ENCODE measurements at places on chromosomes 11 and 22. TPM values are rescaled to one million over a fixed set of nuclear protein-coding genes. Genes with fewer than 3 reads are reported as not detected.

- H3K27me3 ChIP-seq, result no peaks in the 10 kb centered on the region
- H3K27ac ChIP-seq, result peak overlapping the region; percentile 89
- no peaks in the 10 kb centered on the region for H3K36me3 ChIP-seq
- no peak overlapping the region for H3K4me3 ChIP-seq
- peaks cover 33% of the 10 kb centered on the region for H3K4me1 ChIP-seq
Measured at GRCh38 chr22:31056986-31057599, 24.0 kb upstream of the SMTN start.

- no peak overlapping the region for H3K27ac ChIP-seq
- no peak for DNase-seq
- H3K27me3 ChIP-seq, result no peaks in the 10 kb centered on the region
- H3K4me1 ChIP-seq, result peaks cover 13% of the 10 kb centered on the region
- no peaks in the 10 kb centered on the region for H3K36me3 ChIP-seq
Measured at GRCh38 chr11:75141166-75141565, 9.7 kb upstream of the SLCO2B1 start.

GRCh38 chr11:69525516-69526452 is 44.3 kb downstream of the LINC01488 start:
- H3K4me3 ChIP-seq, result no peak overlapping the region
- H3K27me3 ChIP-seq, result peaks cover 41% of the 10 kb centered on the region
- no peak overlapping the region for H3K27ac ChIP-seq
- no peaks in the 10 kb centered on the region for H3K4me1 ChIP-seq
- H3K36me3 ChIP-seq, result no peaks in the 10 kb centered on the region

- no peak overlapping the region for H3K27ac ChIP-seq
- DNase-seq, result no peak
- H3K4me1 ChIP-seq, result no peaks in the 10 kb centered on the region
- H3K36me3 ChIP-seq, result no peaks in the 10 kb centered on the region
- no peaks in the 10 kb centered on the region for H3K27me3 ChIP-seq
- H3K4me3 ChIP-seq, result no peak overlapping the region
Measured at GRCh38 chr11:116946414-116946813, 109.0 kb upstream of the APOA1 start.

The OR10A6 gene
- not detected for total RNA-seq

- no peak overlapping the region for H3K4me3 ChIP-seq
- no peaks in the 10 kb centered on the region for H3K4me1 ChIP-seq
- no peak overlapping the region for H3K27ac ChIP-seq
- no peak for DNase-seq
Measured at GRCh38 chr11:29395555-29396072, 621.2 kb downstream of the KCNA4 start.

GRCh38 chr11:3859373-3859881 is 4.0 kb downstream of the STIM1 start:
- H3K27me3 ChIP-seq, result no peaks in the 10 kb centered on the region
- peaks cover 80% of the 10 kb centered on the region for H3K4me1 ChIP-seq
- H3K4me3 ChIP-seq, result peak overlapping the region; percentile 17
- peak overlapping the region; percentile 39 for H3K27ac ChIP-seq

GRCh38 chr11:81792416-81792815 is 941.2 kb downstream of the FAM181B start:
- no peaks in the 10 kb centered on the region for H3K36me3 ChIP-seq
- H3K27me3 ChIP-seq, result no peaks in the 10 kb centered on the region
- H3K4me1 ChIP-seq, result no peaks in the 10 kb centered on the region
- no peak overlapping the region for H3K27ac ChIP-seq
- H3K4me3 ChIP-seq, result no peak overlapping the region
- no peak for DNase-seq

DNA sequence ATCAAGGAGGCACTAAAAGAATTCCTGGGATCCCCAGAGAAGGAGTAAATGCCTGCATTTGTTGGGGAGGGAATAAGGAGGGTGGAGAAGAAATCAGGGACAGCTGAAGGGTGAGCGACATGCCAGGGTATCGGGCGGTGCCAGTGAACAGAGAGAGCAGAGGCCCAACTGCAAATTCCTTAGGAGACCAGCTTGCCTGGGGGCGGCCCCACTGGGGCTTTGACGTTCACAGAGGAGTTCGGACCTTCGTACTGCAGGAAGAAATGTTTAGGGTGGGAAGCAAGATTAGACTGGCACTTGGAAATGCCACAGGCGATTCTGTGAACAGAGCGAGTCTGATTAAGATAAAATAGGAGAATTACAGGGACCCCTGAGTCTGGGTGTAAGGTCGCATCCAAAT is 65.1 kb upstream of the FGF3 start:
- H3K27ac ChIP-seq, result no peak overlapping the region
- H3K4me3 ChIP-seq, result no peak overlapping the region
- no peaks in the 10 kb centered on the region for H3K27me3 ChIP-seq
- no peak for DNase-seq

- DNase-seq, result no peak
- no peaks in the 10 kb centered on the region for H3K27me3 ChIP-seq
- H3K4me3 ChIP-seq, result peak overlapping the region; percentile 95
- H3K4me1 ChIP-seq, result peaks cover 53% of the 10 kb centered on the region
- H3K27ac ChIP-seq, result peak overlapping the region; percentile 90
Measured at GRCh38 chr22:39501644-39502108, 414 bp upstream of the MIEF1 start.

DNA sequence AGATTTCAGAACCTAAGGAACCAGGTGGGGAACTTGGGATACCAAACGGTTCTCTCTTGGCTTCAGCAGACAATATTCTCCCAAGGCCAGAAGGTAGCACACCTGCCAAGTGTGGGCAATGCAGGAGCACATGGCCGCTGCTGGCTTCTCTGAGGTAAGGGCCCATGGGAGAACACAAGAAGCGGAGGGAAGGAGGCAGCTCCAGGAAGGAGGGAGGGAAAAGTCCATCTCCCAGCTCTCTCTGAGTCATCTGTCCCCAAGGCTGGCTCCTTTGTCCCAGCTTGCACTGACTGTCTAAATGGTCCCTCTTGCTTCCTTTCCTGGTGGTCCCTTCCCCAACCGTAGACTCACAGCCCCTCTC is 557.9 kb upstream of the CADM1 start:
- no peak overlapping the region for H3K27ac ChIP-seq
- H3K4me3 ChIP-seq, result no peak overlapping the region
- no peaks in the 10 kb centered on the region for H3K27me3 ChIP-seq

The BEST1 gene
- 27.4 TPM for total RNA-seq

The GALNT18 gene
- total RNA-seq, result 0.58 TPM

The ISX gene
- total RNA-seq, result 0.55 TPM

- peaks cover 77% of the 10 kb centered on the region for H3K36me3 ChIP-seq
- no peak overlapping the region for H3K27ac ChIP-seq
- H3K4me1 ChIP-seq, result peaks cover 18% of the 10 kb centered on the region
- no peak overlapping the region for H3K4me3 ChIP-seq
Measured at GRCh38 chr22:24134090-24134846, 47.0 kb upstream of the SUSD2 start.

DNA sequence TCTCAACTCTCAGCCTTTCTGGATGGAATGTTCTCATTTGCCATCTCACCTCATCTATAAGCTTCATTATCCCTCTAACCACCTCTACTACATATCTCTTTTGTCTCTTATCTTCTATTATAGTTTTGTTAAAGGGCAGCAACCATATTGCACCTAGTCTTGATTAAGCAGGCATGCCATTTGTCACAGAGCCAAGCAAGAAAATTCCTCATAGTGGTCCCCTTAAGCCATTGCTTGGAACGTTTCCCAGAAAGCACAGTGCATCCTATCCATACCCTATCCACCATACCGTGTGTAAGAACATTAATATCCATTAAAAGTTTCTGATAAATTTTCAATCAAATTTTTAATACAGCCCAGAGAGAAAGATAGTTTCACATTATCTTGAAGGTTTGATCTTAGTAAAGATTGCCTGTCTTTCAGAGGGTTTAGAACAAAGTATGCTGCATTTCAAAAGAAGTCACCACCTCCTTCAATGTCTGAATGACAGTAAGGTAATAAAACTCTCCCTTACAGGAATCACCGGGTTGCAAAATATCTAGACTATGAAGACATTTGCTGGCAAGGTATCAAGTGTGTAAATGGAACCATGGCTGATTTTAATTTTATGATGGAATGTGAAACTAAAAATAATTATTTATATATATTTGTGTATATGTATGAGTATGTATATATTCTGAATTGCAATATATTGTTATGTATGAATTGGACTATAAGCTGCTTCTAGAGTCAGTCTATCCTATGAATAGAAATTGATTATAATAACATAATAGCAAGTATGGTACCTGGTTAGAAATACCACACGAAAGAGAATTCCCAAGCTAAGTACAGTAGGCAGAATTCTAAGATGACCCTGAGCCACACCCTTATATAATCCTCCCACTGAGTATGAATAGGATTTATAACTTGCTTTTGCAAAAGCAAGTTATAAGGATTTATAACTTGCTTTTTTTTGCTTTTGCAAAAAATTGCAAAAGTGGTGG is 1296.3 kb downstream of the LRRC4C start:
- H3K36me3 ChIP-seq, result no peaks in the 10 kb centered on the region
- peaks cover 4% of the 10 kb centered on the region for H3K4me1 ChIP-seq
- DNase-seq, result no peak

GRCh38 chr11:16096336-16096735 is 260.0 kb downstream of the SOX6 start:
- no peak overlapping the region for H3K4me3 ChIP-seq
- no peaks in the 10 kb centered on the region for H3K27me3 ChIP-seq
- H3K36me3 ChIP-seq, result no peaks in the 10 kb centered on the region

DNA sequence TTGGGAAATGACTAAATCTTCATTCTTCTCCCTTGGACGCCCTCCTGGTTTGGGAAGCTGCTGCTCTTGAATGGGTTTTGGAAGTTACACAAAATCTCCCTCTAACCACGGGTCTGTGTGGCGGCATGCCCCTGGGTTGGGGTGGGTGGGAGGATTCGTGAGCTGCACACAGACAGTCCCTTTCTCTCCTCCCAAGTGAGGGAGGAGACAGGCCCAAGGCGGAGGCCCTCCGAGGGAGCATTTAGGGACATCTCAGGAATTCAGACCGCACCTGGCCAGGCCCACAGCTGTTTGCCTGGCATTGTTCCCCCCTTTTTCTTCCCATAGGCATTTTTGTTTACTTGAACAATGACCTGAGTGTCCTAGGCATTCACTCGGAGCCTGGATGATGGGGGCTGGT is 94.1 kb downstream of the MPPED1 start:
- H3K36me3 ChIP-seq, result no peaks in the 10 kb centered on the region
- no peaks in the 10 kb centered on the region for H3K4me1 ChIP-seq
- peaks cover 11% of the 10 kb centered on the region for H3K27me3 ChIP-seq
- H3K27ac ChIP-seq, result no peak overlapping the region
- DNase-seq, result no peak

GRCh38 chr11:45580399-45580798 is 85.0 kb downstream of the CHST1 start:
- peak; percentile 79 for DNase-seq
- H3K4me1 ChIP-seq, result no peaks in the 10 kb centered on the region
- no peak overlapping the region for H3K4me3 ChIP-seq
- no peaks in the 10 kb centered on the region for H3K36me3 ChIP-seq
- H3K27me3 ChIP-seq, result peaks cover 91% of the 10 kb centered on the region

The LRRC51 gene
- total RNA-seq, result 2.0 TPM

The FXYD6 gene
- total RNA-seq, result 47.0 TPM

DNA sequence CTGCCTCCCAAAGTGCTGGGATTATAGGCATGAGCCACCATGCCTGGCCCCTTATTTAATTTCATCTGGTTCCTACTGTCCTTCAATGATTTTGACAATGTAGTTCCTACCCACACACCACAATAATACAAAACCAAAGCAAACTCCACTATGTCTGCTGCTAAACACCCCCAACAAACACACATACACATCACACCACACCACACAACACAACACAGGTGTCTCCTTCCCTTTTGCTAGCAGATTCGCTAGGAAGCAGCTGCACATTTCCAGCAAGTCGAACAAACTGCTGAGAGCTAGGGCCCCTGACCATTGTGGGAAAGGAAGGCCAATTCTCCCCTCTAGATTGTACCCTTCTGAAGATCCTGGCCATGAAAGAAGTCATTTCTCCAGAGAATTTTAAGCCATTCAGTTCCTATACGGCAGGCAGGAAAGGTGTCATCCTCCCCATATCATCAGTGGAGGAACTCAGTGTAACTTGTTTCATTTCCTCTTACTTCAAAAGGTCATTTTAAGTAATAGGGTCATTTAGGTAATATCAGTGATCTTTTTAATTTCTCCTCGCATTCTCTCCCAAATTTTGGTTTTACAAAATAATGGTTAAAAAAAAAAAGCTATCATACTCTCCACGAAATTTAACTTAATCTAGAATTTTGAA is 18.5 kb downstream of the NUMA1 start:
- no peaks in the 10 kb centered on the region for H3K27me3 ChIP-seq
- H3K36me3 ChIP-seq, result peaks cover 6% of the 10 kb centered on the region
- no peak overlapping the region for H3K27ac ChIP-seq
- DNase-seq, result no peak

The APOA1 gene
- not detected for total RNA-seq

GRCh38 chr22:45478108-45478771 is 24.4 kb upstream of the FBLN1 start:
- H3K4me3 ChIP-seq, result no peak overlapping the region
- H3K4me1 ChIP-seq, result no peaks in the 10 kb centered on the region
- no peak overlapping the region for H3K27ac ChIP-seq
- H3K27me3 ChIP-seq, result peaks cover 8% of the 10 kb centered on the region

The SCN4B gene
- total RNA-seq, result not detected

The SAMM50 gene
- 49.9 TPM for total RNA-seq

DNA sequence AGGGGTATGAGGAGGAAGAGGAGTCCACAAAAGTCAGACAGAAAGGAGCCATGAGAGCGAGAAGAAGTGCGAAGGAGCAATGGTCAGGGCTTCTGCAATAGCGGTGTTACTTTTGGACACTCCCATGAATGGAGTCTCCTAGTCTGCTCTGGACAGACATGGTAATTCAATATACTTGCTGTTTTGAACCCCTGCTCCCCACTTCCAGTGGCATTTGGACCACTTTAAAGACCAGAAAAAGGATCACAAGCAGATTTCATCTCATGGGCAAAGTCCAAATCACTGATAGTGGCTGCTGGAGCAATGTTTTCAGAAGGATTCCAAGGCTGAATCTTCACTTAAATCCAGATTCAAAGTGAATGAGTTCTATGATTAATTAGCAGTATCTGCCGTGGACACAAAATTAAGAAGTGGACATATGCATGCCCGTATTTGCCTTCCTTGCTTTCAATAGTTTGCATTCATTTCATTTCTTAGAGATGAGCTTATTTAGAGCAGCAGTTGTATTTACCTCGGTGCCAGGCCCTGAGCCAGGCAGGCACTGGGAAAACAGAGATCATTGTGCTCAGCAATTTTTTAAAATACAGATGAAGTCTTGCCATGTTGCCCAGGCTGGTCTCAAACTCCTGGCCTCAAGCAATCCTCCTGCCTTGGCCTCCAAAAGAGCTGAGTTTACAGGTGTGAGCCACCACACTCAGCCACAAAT is 72.0 kb downstream of the SLC1A2 start:
- no peak for DNase-seq
- no peaks in the 10 kb centered on the region for H3K36me3 ChIP-seq
- H3K27me3 ChIP-seq, result no peaks in the 10 kb centered on the region
- H3K27ac ChIP-seq, result no peak overlapping the region
- H3K4me3 ChIP-seq, result no peak overlapping the region
- H3K4me1 ChIP-seq, result no peaks in the 10 kb centered on the region

- no peaks in the 10 kb centered on the region for H3K27me3 ChIP-seq
- H3K4me3 ChIP-seq, result no peak overlapping the region
- H3K36me3 ChIP-seq, result no peaks in the 10 kb centered on the region
Measured at GRCh38 chr11:37076866-37077265, 478.8 kb upstream of the RAG2 start.
